MCF 10A (cell line): ENCODE measurements at places on chromosomes 13 and 19.

DNA sequence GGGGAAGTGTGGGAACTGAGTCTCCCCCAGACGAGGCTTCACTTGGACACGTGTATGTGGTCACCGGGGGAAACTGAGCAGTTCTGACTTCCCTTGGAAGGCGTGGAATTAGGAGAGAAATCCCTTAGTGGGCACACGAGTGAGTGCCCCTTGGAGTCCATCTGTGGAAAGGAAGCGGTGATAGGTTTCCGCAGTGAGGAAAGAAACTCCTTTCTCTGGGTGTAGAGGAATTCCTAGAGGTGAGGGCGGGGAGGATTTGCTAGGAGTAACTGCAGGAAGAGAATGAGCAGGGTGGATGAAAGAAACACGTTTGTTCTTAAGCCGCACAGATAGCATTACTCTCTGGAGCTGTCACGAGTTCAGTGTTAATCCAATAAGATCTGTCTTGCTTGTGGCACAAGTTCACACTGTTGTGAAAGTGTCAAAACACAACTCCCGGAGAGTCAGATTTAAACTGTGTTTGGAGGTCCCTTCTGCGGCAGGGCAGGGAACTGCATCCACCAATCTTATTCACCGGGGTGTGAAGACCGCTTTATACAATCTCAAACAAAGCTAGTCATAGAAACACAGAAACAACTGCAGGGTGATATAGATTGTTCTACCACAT, 1.2 kb downstream of the KL start:
- DNase-seq = no peak

GRCh38 chr13:48603375-48603774, 50.4 kb upstream of the CYSLTR2 start:
- DNase-seq = no peak

DNA sequence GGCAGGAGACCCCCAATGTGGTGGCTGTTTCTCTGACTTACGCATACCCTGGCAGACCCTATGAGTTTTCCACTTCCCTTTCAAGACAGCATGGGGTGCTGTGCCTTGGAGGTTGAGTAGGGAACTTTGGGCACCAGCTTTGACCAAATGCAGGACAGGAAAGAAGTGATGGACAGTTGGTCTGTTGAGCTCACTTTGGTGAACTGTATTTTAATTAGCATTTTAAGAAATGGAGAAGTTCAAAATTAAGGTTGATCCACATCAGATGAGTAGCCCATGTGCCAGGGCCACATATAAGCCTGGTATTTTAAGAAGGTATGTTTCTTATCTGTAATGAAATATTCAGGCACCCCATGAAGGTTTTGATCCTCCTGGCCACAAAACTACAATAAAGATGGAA, 46.1 kb upstream of the RAP2A start:
- DNase-seq = no peak

GRCh38 chr19:45163751-45164460, 3.1 kb upstream of the NKPD1 start:
- no peak for DNase-seq

DNA sequence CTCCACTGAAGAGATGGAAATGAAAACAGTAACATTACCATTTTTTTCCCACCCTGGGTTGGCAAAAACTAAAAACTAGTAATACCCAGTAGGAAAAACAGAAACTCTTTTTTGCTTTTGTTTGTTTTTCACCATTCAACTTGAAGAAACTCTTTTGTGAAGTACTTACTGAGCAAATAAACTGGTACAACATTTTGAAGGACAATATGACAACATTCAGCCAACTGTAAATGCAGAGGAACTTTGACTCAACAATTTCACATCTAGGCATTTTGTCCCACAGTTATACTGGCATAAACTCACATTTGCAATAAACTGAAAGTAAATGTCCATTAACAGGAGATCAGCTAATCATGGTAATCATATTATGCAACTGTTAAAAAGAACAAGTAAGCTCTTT, 152.5 kb downstream of the RNF17 start:
- DNase-seq = no peak

GRCh38 chr19:54955376-54955775, 8.0 kb upstream of the NLRP7 start:
- peak; percentile 10 for DNase-seq

GRCh38 chr19:40578442-40578908, 1.8 kb downstream of the SHKBP1 start:
- DNase-seq = no peak

DNA sequence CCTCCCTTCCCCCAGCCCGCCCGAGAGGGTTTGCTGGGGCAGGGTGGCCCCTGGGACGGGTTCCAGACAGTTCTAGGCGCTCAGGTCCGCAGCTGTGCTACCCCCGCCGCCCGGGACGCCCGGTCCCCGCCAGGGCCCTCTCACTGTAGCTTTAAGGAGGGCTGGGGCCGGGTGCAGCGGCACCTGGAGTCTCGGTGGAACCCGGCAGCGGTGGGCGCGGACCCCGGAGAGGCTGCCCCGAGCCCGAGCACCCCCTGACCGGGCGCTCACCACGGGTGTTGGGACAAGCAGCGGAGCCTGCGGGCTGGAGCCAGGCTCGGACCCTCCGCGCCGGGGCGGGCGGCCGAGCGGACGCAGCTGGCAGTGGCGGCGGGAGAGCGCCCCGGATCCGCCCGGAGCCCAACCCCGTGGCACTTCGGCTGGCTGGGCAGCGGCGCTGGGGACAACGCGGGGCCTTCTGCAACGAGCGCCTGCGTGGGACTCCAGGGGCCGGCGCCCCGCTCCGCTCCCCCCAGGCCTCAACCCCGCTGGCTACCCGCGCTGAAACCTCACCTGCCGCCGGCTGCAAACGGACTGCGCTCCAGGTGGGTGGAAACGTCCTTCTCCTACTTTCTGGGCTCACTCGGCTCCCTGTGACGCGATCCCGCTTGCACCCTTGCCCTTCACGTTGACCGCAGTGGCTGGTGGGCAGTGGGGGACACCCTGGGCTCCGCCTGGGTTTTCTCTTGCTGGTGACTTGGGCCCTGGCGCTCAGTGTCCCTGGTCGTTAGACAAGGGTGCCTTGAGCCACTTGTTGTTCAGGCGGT, 81.1 kb downstream of the ZNF429 start:
- no peak for DNase-seq

DNA sequence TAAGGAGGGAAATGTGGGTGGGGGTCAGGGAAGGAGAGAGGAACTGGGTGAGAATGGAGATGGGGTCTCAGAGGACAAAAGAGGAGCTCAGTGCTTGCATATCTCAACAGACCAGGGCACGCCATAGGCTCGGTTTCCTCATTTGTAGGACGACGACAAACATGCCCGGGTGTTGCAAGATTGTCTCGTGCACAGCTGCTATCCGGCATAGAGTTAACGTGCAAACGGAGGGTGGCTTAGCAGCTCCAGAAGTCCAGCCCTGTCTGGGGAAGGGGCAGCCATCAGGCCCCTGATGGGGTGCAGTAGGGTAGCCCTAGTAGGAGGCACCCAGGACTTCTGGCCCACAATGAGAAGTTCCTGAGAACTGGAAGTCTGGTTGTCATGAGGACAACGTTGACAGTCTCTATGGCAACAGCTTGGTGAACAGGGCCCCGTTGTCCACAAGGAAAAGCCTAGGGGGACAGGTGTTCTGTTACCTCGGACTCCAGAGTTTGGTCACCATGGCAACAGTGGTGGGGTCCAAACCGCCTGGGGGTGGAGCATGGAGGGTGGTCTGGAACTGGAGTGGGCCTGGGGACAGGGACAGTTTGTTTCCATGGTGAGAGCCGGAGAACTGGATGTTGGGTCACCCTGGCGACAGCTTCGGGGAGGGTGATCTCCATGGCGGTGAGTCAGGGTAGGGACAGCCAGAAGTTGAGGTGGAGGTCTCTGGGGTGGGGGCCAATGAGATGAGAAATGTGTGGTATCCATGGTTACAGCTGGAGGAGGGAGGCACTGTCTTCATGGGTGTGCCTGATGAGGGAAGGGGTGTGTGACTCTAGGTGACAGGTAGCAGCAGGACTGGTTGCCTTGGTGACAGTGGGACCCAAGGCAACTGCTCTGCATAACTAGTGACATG, 16.8 kb downstream of the TM6SF2 start:
- DNase-seq = no peak

DNA sequence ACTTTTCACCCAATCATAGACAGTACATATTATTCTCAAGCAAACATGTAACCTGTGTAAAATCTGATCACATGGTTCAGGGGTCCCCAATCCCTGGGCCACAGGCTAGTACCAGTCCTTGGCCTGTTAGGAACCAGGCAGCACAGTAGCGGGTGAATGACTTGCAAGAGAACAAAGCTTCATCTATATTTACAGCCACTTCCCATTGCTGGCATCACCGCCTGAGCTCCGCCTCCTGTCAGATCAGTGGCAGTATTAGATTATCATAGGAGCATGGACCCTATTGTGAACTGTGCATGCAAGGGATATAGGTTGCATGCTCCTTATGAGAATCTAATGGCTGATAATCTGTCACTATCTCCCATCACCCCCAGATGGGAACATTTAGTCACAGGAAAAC, 133.1 kb downstream of the MAB21L1 start:
- DNase-seq = no peak

DNA sequence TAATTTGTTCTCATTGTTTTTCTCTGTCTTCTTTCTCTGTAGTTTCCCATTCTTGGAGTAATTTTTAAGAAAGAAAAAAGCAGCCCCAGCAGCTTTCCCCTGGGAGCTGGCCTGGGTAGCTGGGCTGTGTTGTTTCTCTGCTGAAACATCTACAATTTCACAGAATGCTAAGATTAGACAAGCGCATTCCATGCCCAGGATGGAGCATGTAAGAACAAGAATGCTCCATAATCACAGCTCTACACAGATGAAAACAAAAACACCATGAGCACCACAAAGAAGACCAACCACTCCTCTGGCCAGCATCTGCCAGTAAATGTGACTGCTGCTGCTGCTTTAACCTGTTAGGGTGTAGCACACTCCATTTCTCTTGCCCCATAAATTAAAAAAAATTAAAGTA, 239.2 kb upstream of the SLITRK1 start:
- DNase-seq = no peak
